ENCODE measurements at places on chromosomes 4 and X.

- no peak for DNase-seq
These were observed 4.3 kb upstream of the SHROOM3 start for GRCh38 chr4:76430519-76431388.

DNA sequence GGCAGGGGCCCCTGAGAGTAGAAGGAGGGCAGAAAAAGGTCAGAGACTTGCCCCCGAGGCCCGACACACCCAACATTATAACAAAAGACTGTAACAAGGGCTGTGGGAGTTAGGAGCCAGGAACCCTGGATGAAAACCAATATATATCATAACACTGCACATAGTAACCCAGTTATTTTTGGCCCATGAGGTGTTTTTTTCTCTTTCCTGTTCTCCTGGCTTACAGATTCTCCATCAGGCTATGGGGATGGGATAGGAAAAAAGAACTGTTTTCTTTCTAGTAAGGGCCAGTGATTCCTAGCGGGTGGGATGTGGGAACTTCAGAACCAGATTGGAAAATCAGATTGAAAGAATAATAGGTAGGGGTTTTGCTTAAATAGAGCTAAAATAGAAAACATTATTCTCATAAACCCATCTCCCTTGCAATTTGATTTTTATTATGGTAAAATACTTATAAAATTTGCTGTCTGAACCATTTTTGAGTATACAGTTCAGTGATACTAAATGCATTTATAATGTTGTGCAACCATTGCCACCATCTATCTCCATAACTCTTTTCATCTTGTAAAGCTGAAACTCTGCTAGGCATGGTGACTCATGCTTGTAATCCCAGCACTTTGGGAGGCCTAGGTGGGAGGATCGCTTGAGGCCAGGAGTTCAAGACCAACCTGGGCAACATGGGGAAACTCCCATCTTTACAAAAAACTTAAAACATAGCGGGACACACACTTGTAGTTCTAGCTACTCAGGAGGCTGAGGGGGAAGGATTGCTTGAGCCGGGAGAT, 33.5 kb downstream of the SNX25 start:
- no peak for DNase-seq

DNA sequence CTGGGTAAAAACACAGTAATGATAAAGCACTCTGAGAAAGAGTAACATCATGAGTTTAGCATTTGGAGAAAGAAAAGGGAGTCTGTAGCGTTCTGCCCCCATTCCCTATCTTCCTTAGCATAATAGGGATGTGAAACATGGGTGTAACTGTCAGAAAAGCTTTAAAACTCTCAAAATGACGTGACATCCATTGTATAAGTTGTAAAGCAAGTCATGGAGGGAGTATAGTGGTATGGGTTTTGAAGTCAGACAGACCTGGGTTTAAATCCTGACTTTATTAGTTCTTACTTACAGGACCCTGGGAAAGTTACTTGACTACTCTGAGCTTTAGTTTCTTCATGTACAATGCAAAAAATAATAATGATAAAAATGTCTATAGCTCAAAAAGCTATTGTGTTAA, 17.1 kb downstream of the FBXO8 start:
- no peak for DNase-seq

DNA sequence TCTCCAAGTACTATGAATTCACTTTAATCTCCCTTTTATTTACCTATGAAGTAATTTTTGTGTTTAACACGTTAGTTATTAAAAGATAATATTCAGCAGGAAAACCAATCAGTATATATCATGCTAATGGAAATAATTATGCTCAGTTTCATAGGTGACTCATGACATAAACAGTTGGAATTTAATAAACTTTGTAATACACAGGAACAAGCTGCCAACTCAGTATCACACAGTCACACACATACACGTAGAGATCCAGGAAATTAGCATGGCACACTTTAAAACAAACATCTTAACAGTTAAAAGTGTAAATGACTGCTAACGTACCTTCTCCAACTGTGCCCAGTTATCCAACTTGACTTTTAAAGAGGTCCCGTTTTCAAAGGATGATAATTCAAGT, 2.3 kb downstream of the SPATA4 start:
- DNase-seq: no peak

DNA sequence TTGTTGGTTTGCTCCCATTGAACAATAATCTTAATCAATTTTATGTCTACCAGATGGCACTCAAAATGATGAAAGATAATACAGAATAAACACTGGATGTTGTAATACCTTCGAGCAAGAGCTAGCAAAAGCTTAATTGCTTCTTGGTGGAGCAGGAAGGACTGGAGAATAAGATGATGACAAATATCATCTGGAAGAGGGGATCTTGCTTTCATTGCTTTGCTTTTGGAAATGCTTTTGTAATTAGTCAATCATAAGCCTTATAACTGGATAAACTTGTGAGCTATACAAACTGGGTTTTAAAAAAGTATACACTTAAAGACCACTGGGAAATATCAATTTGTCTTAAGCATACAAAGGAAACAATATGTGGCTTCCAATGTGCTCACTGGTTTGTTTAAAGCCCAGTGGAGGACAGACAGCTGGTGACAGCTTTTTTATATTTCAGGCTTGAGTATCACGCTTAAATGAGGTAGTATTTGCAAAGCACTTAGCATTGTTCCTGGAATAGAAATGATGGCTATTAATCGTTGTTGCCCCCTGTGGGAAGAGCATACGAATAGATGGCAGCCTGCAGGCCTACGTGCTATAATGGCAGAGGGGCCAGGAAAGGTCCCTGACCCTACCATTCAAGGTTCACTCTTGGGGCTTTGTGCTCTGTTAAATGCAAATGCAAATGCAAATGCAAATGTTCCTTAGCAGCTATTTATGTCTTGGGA, 61.2 kb downstream of the TMEM150C start:
- DNase-seq: no peak

- DNase-seq: no peak
These were observed 22.4 kb upstream of the F9 start for GRCh38 chrX:139508099-139508498.

DNA sequence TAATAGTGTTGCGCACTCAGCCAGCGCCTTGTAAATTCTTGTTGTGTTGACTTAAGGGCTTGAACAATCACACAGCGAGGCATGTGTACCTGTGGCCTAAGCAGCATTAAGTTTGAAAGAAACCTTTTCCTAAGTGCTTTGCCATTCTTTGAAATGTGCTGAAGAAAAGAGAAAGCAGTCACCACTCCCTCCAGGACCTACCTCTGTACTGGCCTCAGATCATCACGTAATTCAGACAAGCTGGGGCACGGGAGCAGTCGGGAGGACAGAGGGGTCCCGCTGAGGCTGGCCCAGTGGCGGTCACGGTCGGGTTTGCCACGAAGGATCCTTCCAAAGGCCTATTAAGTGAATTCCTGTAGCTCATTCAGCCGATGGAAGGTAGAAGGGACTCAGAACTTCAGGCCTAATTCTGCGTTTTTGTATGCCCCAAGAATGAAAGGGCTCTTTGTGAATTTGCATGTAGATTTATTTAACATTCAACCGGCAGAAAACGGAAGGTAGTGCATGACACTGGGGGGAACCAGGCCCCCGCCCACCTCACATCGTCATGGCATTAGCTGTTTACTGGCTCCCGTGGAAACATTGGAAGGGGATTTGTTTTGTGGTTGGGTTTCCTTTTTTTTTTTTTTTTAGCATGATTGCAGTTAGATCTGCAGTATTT, 106.3 kb downstream of the TRAPPC11 start:
- no peak for DNase-seq

DNA sequence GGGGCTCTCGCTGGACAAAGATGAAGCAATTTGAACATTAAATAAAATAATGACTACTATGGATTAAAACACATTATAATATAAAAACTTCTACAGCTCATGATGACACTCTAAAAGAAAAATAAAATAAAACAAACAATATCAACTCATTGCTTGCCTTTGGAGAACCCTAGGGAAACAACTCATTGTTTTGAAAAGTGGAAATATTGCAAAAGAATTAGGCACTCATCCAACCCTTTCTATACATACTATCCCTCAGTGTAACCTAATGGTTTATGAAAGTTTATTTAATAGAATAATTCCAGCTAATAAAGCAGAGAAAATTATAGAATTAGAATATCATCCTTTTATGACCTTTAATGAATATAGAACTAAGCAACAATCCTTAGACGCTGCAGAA, 718 bp downstream of the RAB40A start:
- DNase-seq: no peak

- no peak for DNase-seq
These were observed 137.2 kb downstream of the FNIP2 start for GRCh38 chr4:158906073-158906472.

- DNase-seq: no peak
These were observed 862 bp upstream of the INPP4B start for GRCh38 chr4:142846729-142847596.

DNA sequence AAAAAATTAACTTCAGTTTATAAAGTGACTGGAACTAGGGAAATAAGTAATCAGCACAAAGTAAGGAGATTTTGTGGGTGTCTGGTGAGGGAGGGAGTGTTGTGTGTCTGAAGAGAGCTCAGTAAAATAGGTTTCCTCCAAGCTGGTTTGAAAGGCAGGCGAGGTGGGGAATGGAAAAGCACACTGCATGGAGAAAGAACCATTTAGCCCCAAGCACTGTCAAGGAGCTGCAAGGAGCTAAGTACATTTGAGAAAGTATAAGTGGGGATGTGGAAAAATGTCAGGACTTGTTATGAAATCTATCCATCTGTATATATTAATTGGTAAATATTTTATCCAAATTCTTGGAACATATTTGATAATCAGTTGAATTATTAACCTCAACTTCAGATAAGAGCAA, 956 bp downstream of the C4orf51 start:
- DNase-seq: no peak

DNA sequence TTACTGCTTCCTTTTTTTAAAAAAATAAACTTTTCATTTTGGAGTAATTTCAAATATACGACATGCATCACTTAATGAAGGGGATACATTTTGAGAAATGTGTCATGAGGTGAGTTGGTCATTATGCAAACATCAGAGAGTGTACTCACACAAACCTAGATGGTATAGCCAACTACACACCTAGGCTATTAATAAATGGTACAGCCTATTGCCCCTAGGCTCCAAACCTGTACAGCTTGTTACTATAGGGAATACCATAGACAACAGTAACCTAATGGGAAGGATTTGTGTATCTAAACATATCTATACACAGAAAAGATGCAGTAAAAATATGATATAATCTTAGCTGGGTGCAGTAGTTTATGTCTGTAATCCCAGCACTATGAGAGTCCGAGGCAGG, 29.1 kb downstream of the SETD7 start:
- DNase-seq: no peak

GRCh38 chr4:123939621-123940020, 543.0 kb downstream of the SPRY1 start:
- DNase-seq: no peak

GRCh38 chr4:183408796-183409195, 35.6 kb upstream of the CDKN2AIP start:
- no peak for DNase-seq

DNA sequence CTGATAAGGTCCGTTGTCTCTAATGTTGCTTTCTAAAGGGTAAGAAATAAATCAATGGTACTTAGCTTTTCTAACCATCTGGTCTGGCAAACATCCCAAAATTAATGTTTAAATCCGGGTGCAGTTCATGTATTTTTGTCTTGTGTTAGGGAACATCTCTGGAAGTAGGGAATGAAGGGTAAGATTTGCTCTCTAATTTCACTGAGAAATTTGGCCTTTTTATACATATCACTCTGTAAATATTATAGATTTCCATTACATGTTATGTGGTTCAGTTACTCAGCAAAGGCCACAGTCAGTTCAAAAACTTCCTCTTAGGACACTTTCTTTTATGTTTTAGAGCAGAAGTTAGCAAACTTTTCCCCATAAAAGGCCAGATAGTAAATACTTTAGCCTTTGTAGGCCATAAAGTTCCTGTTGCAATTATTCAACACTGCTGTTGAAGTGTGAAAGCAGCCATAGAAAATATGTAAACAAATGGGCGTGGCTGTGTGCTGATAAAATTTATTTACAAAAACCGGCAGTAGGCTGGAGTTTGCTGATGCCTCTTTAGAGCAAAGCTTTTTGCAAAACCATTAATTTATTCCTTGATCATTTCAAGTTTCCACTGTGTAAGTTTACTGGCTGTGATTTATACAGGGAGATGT, 218.1 kb downstream of the ANTXR2 start:
- DNase-seq: no peak

DNA sequence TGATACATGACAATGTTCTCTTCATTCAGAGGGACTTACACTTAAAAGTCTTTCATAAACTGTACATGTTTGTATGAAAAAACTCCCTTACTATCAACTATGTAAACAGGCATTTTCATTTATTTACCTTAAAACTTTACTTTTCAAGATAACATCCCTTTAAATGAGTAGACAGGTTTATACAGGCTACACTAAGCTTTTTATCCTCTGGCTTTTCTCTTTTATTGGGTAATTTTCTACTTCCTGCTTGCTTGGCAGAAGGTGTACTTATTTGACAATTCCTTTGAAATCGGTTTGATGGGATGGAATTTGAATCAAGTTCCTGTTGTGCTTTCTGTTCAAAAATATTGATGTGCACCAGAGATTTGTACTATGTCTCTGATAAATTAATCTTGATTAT, 81.4 kb downstream of the PTPN13 start:
- DNase-seq: no peak

DNA sequence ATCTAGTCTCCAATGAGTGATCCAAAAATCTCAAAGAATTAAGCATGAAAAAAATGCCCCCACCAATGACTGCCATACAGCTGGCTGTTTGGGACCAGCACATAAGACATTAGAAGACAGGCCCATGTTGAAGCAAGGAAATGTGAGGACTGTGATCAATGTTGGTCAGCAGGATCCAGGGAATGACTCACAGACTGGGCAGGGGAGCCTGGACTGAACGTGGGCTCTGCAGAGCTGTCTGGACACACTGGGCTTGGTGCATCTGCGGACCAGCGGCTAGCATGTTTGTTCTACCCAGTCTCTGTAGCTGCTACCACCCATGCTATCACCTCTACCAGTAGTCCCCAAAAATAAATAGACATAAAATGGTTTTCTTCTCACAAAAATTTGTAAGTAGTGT, 108.6 kb downstream of the PALLD start:
- DNase-seq: no peak

DNA sequence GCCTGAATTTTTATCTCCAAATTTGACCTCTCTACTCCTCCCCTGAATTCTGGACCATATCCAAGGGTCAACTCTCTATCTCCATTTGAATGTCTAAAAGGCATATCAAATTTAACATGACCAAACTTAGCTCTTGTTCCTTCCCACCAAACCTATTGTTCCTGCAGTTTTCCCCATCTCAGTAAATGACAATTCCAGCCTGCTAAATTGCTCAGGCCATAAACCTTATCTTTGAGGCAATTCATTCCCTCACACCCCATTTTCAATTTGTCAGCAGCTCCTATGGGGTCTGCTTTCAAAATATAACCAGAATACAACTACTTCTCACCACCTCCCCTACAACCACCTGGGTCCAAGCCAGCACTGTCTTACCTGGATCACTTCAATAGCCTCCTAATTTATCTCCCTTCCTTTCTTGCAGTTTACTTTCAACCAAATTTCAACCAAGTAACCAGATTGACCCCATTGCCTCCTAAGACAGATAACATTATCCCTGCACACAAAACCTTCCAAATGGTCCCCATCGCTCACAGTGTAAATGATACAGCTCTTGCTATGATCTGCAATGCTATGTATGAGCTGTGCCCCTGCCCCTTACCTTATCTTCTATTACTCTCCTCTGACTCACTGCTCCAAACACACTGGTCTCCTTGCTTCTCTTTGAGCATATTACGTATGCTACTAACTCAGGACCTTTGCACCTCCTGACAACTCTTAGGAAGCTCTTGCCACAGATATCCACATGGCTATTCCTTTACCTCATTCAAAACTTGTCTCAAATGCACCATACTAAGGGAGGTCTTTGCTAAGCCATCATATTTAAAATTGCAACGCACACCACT, 66.0 kb downstream of the CAMK2D start:
- no peak for DNase-seq
